Hepatocyte (in vitro differentiated cells): ENCODE measurements at places on chromosomes 5 and 9. TPM values are rescaled to one million over a fixed set of nuclear protein-coding genes. Genes with fewer than 3 reads are reported as not detected.

CNTNAP3 gene
- 0.80 and 0.99 TPM in 2 replicates for polyA plus RNA-seq

IL5 gene
- polyA plus RNA-seq, result not detected in 2 replicates

LRRTM2 gene
- polyA plus RNA-seq, result 0.22 and 0.39 TPM in 2 replicates

CYFIP2 gene
- polyA plus RNA-seq, result 24.2 and 30.2 TPM in 2 replicates

CHSY3 gene
- 16.0 and 18.1 TPM in 2 replicates for polyA plus RNA-seq

DNA sequence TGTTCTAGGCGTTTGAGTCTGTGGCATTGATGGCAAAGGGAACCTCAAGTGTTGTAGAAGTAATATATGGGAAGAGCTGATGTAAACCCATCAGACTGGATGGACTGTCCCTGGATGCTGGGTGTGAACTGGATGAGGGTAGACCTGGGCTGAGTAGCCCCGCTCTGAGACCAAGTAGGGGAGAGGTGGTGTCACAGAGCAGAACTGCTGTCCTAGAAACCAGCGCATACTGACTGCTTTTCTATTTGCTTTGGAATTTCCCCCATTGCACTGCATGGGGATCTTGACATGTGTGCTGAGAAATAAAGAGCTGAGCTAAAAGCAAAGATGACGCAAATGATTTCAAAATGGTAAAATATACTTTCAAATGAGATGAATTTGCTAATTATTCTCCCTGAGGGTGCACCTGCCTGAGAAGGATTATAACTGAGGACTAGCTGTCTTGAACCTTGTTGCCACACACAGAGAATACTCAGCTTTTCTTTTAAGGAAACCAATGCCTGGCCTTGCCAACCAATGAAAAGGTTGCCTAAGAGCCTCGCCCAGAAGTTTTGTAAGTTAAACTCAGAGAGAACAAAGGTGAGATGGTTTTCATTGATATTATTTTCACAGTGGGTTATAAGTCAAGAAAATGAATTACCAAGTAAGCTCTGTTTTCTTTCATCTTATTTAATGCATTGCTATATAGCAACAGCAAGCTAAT lies 44.8 kb downstream of the NIM1K start:
- H3K27ac ChIP-seq, result no peak overlapping the region
- DNase-seq, result no peak
- H3K4me1 ChIP-seq, result no peaks in the 10 kb centered on the region
- no peaks in the 10 kb centered on the region for H3K27me3 ChIP-seq
- no peak overlapping the region for H3K4me3 ChIP-seq

- no peaks in the 10 kb centered on the region for H3K27me3 ChIP-seq
- H3K27ac ChIP-seq, result no peak overlapping the region
- peaks cover 27% of the 10 kb centered on the region for H3K4me1 ChIP-seq
Measured at GRCh38 chr9:4425319-4426045, 64.8 kb upstream of the SLC1A1 start.

- peaks cover 3% of the 10 kb centered on the region for H3K36me3 ChIP-seq
- no peaks in the 10 kb centered on the region for H3K4me1 ChIP-seq
- H3K27ac ChIP-seq, result no peak overlapping the region
- DNase-seq, result no peak
- no peaks in the 10 kb centered on the region for H3K27me3 ChIP-seq
Measured at GRCh38 chr9:37583522-37584121, 7.4 kb upstream of the FBXO10 start.

GRCh38 chr9:133476036-133476931 lies 2.6 kb downstream of the SLC2A6 start:
- H3K36me3 ChIP-seq, result no peaks in the 10 kb centered on the region
- peaks cover 4% of the 10 kb centered on the region for H3K27me3 ChIP-seq
- peaks cover 7% of the 10 kb centered on the region for H3K4me1 ChIP-seq
- no peak overlapping the region for H3K27ac ChIP-seq
- no peak overlapping the region for H3K4me3 ChIP-seq

- H3K27me3 ChIP-seq, result no peaks in the 10 kb centered on the region
- H3K4me1 ChIP-seq, result no peaks in the 10 kb centered on the region
- no peak overlapping the region for H3K4me3 ChIP-seq
- DNase-seq, result no peak
- no peaks in the 10 kb centered on the region for H3K36me3 ChIP-seq
- no peak overlapping the region for H3K27ac ChIP-seq
Measured at GRCh38 chr5:16013334-16014065, 166.1 kb downstream of the MARCHF11 start.

DNA sequence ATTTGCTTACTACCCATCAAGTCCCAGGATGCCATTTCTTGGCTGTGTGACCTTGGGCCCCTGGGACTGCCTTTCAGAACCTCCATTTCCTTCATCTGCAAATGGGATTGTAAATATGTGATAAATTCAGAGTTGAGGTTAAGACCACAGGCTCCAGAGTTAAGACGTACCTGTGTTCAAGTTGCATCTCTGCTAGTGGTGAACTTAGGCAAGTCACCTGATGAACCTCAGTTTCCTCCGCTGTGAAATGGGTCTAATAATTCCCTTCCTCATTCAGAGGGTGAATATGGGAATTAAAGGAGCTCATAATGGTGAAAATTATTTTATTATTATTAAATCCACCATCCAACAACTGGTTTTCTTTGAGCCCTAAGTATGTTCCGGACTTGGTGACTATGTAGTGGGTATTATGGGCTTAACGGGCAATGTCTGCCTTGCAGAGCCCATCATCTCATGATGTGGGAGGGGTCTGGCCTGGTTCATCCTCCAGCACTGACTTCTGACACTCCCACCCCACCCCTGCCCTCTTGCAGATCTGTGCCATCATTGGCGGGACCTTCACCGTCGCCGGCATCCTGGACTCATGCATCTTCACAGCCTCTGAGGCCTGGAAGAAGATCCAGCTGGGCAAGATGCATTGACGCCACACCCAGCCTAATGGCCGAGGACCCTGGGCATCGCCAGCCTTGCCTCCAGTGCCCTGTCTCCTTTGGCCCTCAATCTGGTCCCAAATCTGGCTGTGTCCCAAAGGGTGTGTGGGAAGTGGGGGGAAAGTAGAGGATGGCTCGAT lies 8.9 kb upstream of the RPL26L1 start:
- no peak for DNase-seq
- no peaks in the 10 kb centered on the region for H3K27me3 ChIP-seq
- no peak overlapping the region for H3K4me3 ChIP-seq
- no peaks in the 10 kb centered on the region for H3K36me3 ChIP-seq
- H3K4me1 ChIP-seq, result no peaks in the 10 kb centered on the region

GRCh38 chr5:128455841-128456361 lies 82.1 kb downstream of the FBN2 start:
- no peak overlapping the region for H3K27ac ChIP-seq
- H3K27me3 ChIP-seq, result no peaks in the 10 kb centered on the region
- no peak overlapping the region for H3K4me3 ChIP-seq
- no peak for DNase-seq
- no peaks in the 10 kb centered on the region for H3K36me3 ChIP-seq
- no peaks in the 10 kb centered on the region for H3K4me1 ChIP-seq

DNA sequence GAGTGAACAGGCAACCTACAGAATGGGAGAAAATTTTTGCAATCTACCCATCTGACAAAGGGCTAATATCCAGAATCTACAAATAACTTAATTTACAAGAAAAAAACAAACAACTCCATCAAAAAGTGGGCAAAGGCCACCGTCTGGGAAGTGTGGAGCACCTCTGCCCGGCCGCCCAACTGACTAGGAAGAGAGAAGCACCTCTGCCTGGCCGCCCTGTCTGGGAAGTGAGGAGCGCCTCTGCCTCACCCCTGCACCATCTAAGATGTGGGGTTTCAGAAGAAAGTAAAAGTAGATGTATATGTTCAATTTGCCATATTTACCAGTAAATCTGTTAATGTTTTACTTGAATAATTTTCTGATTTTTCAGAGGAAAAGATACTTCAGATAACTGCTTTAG lies 108.1 kb upstream of the TMEM161B start:
- no peak overlapping the region for H3K4me3 ChIP-seq
- H3K27ac ChIP-seq, result no peak overlapping the region
- DNase-seq, result no peak
- no peaks in the 10 kb centered on the region for H3K4me1 ChIP-seq
- no peaks in the 10 kb centered on the region for H3K36me3 ChIP-seq
- no peaks in the 10 kb centered on the region for H3K27me3 ChIP-seq

DNA sequence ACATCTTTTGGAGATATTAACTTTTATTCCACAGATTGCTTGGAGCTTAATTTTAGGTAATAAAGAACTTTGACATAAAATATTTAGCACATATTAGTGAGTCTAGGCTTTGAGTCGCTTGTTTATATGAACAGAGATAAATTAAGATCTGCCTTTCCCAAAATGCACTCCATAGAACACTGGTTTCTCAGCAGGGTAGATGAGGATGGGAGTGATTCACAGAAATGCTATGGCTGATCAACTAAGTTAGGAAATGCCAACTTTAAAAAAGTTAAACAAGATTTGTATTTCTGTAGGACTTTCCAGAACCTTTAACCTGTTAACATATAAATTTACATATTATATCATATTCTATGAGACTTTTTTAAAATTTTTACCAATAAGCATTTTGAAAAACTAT lies 65.2 kb downstream of the STARD4 start:
- no peaks in the 10 kb centered on the region for H3K4me1 ChIP-seq
- no peak overlapping the region for H3K27ac ChIP-seq
- no peak for DNase-seq
- H3K27me3 ChIP-seq, result no peaks in the 10 kb centered on the region

DNA sequence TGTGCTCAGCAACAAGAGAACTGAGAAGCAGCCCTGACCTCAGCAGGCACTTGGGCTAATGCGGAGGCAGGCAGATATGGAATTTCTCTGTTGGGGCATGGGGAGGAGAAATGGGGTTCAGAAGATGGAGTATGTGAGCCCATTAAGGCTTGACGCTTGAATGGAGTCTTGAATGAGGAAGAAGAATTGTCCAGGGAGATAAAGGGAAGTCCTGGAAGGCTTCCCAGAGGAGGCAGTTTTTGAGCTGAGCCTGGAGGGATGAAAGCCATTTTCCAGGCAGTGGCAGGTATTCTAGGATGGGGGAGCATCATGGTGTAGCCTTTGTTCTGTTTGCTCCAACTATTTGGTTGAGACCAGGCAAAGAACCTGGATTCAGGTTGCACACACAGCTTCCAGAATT lies 34.5 kb downstream of the FGF18 start:
- H3K4me3 ChIP-seq, result no peak overlapping the region
- H3K36me3 ChIP-seq, result no peaks in the 10 kb centered on the region
- H3K27ac ChIP-seq, result no peak overlapping the region
- H3K4me1 ChIP-seq, result peaks cover 19% of the 10 kb centered on the region

GRCh38 chr5:139914218-139914807 lies 118.7 kb downstream of the PSD2 start:
- H3K4me3 ChIP-seq, result no peak overlapping the region
- peaks cover 10% of the 10 kb centered on the region for H3K27me3 ChIP-seq
- no peak overlapping the region for H3K27ac ChIP-seq
- no peaks in the 10 kb centered on the region for H3K36me3 ChIP-seq

DNA sequence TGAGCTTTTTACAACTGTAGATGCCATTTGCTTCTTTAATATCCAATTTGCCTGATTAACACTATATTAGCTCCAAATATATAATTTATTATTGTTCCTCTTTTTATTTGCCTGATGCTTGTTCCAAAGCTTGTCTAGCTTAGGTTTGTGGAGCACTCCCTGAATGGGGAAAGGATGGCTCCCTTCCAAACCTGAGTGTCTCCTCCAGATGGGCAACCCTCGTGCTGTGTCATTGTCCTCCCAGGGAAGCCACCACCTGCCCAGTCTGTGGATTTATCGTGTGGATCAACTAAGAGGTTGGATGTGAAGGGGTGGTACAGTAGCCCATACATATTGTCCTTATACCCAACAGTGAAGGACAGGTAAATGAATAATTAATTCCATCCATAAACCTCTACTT lies 404.9 kb downstream of the CDK5RAP2 start:
- no peaks in the 10 kb centered on the region for H3K36me3 ChIP-seq
- no peaks in the 10 kb centered on the region for H3K27me3 ChIP-seq
- DNase-seq, result no peak
- no peak overlapping the region for H3K4me3 ChIP-seq
- H3K27ac ChIP-seq, result no peak overlapping the region

- H3K4me3 ChIP-seq, result no peak overlapping the region
- H3K36me3 ChIP-seq, result no peaks in the 10 kb centered on the region
- H3K4me1 ChIP-seq, result no peaks in the 10 kb centered on the region
- no peak overlapping the region for H3K27ac ChIP-seq
Measured at GRCh38 chr9:15317836-15318235, 10.8 kb upstream of the TTC39B start.

DNA sequence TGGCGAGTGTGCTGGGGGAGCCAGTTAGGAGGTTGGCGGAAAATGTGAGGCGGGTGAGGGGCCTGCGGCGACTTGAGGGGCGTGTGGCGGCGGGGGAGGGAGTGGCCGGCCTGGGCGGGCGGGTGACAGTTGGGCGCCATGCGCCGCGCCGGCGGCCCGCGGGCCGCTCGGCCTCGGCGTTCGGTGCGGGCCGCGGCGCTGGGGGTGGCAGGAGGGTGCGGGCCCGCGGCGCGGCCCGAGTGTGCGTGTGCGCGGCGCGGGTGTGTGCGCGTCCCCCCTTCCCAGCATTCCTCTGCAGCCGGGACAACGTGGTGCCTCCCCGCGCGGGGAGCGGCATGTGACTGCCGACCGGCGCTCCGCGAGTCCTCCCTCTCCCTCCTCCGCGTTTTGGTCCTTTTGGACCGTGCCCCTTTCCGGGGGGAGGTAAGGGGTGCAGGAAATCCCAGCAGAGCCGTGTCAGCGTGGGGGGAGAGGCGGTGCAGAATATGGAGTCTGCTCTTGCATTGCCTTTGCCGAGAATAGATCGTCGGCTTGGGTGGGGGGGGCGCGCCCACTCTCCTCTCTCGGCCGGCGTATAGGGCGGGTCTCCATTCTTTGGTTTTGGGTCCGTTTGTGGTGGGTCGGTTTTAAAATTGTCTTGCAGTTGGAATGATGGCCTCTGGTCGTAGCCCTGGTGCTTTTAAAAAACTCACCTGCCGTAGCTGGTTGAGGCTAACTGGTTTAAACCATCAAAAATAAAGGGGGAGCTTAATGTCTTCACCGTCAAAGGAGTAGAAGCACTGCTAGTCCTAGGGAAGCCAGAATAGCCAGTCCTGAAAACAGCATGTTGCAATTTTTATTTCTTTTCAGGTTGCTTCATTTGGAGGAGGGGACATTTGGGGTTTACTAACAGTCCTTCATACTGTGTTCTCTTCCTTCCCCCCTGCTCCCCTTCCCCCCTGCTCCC lies 2.0 kb downstream of the LARP1 start:
- peak overlapping the region; percentile 98 for H3K27ac ChIP-seq
- H3K27me3 ChIP-seq, result no peaks in the 10 kb centered on the region
- peak overlapping the region; percentile 75 for H3K4me3 ChIP-seq
- H3K4me1 ChIP-seq, result peaks cover 50% of the 10 kb centered on the region
- DNase-seq, result peak; percentile 65
- no peaks in the 10 kb centered on the region for H3K36me3 ChIP-seq
